A549 treated with AZD2906 at 1 μM for 4 hours (cell line): ENCODE measurements at places on chromosomes 7 and 10. TPM values are rescaled to one million over a fixed set of nuclear protein-coding genes. Genes with fewer than 3 reads are reported as not detected.

MKX gene
- total RNA-seq: not detected in 5 replicates

HYAL4 gene
- total RNA-seq: 0.05 TPM in 1 of 5 replicates, not detected in the others

CLDN4 gene
- total RNA-seq: 3.4 to 5.2 TPM (median 4.5 TPM) in 5 replicates

CTAGE15 gene
- not detected in 5 replicates for total RNA-seq

ASB10 gene
- total RNA-seq: not detected in 5 replicates

KIF20B gene
- total RNA-seq: 11.5 to 17.0 TPM (median 13.5 TPM) in 5 replicates

NACAD gene
- total RNA-seq: 0.20 to 0.50 TPM (median 0.32 TPM) in 5 replicates

C10orf105 gene
- total RNA-seq: not detected in 5 replicates

SAP25 gene
- total RNA-seq: 0.15 to 0.47 TPM (median 0.25 TPM) in 5 replicates

PLXNA4 gene
- total RNA-seq: 0.18 to 0.85 TPM (median 0.56 TPM) in 5 replicates

CUX1 gene
- total RNA-seq: 42.1 to 47.9 TPM (median 47.5 TPM) in 5 replicates

SPDYE5 gene
- total RNA-seq: not detected in 5 replicates

OR6B1 gene
- total RNA-seq: not detected in 5 replicates
